Progenitor cell of endocrine pancreas (in vitro differentiated cells): ENCODE measurements at places on chromosomes 6 and 20.

DNA sequence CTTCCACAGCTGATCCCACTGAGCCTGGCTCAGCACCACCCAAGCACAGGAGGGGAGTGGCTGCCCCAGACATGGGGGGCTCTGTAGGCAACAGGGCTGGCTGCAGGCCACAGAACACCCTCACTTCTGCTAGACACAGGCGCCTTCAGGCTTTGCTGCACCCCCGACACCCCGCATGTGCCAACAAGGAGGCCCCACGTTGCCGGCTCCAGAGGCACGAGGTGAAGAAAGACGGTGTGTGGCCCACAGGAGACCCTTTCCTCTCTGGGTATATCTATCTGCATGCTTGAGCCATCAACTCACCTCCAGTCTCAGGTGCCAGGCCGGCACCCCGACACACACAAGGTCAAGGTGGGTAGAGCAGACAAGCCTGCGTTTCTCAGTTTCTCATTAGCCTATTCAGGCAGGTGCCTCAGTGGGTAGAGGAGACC, 158.3 kb downstream of the DLL1 start:
- H3K4me3 ChIP-seq: no peak overlapping the region
- no peak for DNase-seq
- H3K4me1 ChIP-seq: peaks cover 17% of the 10 kb centered on the region
- peaks cover 1% of the 10 kb centered on the region for H3K36me3 ChIP-seq

DNA sequence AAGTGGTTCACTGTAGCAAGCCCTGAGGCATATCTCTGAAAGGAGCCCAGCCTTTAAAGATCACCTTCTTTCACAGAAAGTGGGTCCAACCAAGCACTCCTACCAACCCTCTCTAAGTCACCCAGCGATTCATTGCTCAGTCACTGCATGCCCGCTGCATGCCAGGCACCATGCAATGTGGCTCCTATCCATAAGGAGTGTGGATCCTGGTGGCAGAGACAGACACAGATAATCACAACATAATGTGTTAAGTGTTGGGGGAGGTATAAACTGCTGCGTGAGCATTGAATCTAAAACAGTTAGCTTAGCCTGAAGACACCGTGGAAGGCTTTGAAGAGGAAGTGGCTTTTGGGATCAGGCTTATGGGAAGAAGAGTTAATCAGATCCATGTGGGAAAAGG, 659.5 kb downstream of the PTPRT start:
- H3K27me3 ChIP-seq: no peaks in the 10 kb centered on the region
- H3K4me3 ChIP-seq: no peak overlapping the region
- no peak overlapping the region for H3K27ac ChIP-seq
- no peak for DNase-seq
- no peaks in the 10 kb centered on the region for H3K36me3 ChIP-seq

- peak overlapping the region; percentile 94 for H3K4me3 ChIP-seq
- H3K4me1 ChIP-seq: peaks cover 17% of the 10 kb centered on the region
- peak overlapping the region; percentile 95 for H3K27ac ChIP-seq
- H3K27me3 ChIP-seq: no peaks in the 10 kb centered on the region
- DNase-seq: no peak
Measured at GRCh38 chr6:42889815-42890214, 10.4 kb downstream of the RPL7L1 start.

- H3K4me1 ChIP-seq: peaks cover 13% of the 10 kb centered on the region
- H3K36me3 ChIP-seq: peaks cover 31% of the 10 kb centered on the region
- no peaks in the 10 kb centered on the region for H3K27me3 ChIP-seq
- H3K27ac ChIP-seq: no peak overlapping the region
- DNase-seq: peak; percentile 38
Measured at GRCh38 chr20:52083627-52084232, 107.8 kb downstream of the ZFP64 start.

GRCh38 chr20:41290804-41291389, 26.6 kb downstream of the ZHX3 start:
- no peak for DNase-seq
- peaks cover 2% of the 10 kb centered on the region for H3K36me3 ChIP-seq
- H3K4me3 ChIP-seq: no peak overlapping the region
- H3K27ac ChIP-seq: no peak overlapping the region
- H3K4me1 ChIP-seq: no peaks in the 10 kb centered on the region
- no peaks in the 10 kb centered on the region for H3K27me3 ChIP-seq

GRCh38 chr6:29368765-29369164, at the start of gene OR5V1:
Gene OR5V1, minus strand, starts transcription at chr6:29368865. Its CDS starts 12,670 bp downstream, at chr6:29356195.
- H3K27ac ChIP-seq: no peak within 1 kb of the TSS
- DNase-seq: no peak
- no peaks in the 10 kb centered on the region for H3K36me3 ChIP-seq
- H3K4me3 ChIP-seq: no peak within 1 kb of the TSS
- H3K4me1 ChIP-seq: no peaks in the 10 kb centered on the region

GRCh38 chr6:147742440-147742839, 233.9 kb downstream of the SAMD5 start:
- H3K4me3 ChIP-seq: no peak overlapping the region
- no peak overlapping the region for H3K27ac ChIP-seq
- no peaks in the 10 kb centered on the region for H3K27me3 ChIP-seq
- H3K36me3 ChIP-seq: no peaks in the 10 kb centered on the region
